ENCODE measurements at places on chromosomes 12 and 14.

DNA sequence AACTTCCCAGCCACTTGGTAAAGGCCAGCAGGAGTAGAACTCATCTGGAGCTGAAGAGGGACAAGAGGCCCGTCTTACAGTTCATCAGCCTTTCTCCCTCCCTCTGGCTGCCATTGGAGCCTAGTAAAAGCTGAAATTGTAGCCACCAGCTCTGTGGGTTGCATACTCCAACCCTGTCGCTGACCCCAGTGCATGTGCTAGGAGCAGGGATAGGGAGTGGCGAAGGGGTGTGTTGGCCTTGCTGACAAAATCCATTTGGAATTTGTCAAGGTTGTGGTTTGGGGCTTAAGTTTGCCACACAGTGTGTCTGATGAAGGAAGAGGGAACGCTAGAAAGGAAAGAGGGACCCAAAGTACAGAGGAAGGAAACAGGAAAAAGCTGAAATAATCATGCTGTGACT, 4.0 kb upstream of the ARF3 start:
- DNase-seq = no peak

DNA sequence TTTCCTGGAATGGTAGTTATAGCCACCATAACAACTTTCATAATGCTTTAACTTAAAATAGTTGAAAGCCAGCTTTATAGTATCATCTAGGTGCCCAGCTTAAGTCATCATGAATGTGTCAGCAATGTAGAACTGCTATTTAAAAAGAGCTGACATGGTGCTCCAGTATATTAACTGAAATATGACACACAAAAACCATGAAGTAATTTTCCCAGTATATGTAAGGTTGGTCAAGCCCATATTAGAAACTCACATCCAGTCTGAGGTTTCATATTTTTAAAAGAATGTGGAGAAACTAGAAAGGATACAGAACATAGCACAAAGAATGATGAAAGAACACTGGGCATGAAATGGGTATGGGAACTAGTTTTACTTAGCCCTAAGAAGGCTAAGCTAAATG, 121.3 kb upstream of the KRAS start:
- DNase-seq = no peak

GRCh38 chr12:32159925-32160324, 53.3 kb downstream of the BICD1 start:
- DNase-seq = no peak

- no peak for DNase-seq
Measured at GRCh38 chr12:19220852-19221466, 91.4 kb downstream of the PLEKHA5 start.

- no peak for DNase-seq
Measured at GRCh38 chr14:104332634-104333270, 194.4 kb downstream of the KIF26A start.

- DNase-seq = no peak
Measured at GRCh38 chr14:38310420-38310995, 54.6 kb upstream of the CLEC14A start.

DNA sequence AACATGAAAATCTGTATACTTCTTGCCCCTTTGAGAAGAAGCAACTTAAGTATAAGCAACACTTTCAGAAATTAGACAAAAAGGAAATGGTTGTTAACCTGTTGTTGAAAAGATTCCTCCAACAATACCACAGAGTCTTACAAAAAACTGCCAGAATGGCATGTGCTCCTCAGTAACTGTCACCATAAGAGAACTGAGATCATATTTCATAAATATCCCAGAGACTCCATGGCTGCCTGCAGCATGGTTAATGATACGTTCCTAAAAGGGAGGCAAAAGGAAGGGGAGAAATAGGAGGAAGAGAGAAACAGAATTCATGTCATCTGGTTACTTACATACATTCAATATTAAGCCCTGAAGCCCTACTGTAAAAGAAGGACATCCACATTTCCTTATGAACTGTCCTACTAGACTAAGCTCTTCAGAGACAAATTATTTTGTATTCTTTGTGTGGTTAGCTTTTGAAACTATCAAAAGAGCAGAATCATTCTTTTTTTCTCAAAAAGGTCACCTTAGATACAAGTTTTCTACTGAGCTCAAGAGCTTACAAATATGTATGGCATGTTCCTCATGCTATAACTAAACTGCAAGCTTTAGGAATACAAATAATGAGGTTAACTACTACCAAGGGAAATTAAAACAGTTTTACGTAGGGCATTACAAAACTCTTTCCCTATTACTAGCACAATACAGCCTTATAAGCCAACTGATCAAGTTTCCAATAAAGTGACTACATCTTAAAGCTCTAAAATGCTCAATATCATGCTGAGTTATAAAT, 37.8 kb downstream of the ERGIC2 start:
- DNase-seq = no peak

DNA sequence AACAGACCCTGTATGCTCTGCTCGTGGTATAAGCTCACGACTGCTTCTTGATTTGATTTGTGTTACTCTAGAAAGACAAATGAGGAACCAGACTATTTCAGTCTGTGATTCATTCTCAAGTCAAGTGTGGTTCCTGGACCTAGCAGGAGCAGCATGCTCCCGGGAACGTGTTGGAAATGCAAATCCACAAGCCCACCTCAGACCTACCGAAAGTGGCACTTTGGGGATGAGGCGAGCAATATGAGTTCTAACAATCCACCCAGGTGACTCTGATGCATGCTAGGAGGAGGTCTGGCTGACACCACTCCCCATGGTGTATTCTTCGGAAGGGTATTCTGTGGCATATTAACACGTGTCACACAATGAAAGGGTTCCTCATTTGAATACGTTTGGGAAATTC, 59.5 kb upstream of the TMX1 start:
- no peak for DNase-seq

- no peak for DNase-seq
Measured at GRCh38 chr14:38127356-38127755, 80.3 kb upstream of the SSTR1 start.

DNA sequence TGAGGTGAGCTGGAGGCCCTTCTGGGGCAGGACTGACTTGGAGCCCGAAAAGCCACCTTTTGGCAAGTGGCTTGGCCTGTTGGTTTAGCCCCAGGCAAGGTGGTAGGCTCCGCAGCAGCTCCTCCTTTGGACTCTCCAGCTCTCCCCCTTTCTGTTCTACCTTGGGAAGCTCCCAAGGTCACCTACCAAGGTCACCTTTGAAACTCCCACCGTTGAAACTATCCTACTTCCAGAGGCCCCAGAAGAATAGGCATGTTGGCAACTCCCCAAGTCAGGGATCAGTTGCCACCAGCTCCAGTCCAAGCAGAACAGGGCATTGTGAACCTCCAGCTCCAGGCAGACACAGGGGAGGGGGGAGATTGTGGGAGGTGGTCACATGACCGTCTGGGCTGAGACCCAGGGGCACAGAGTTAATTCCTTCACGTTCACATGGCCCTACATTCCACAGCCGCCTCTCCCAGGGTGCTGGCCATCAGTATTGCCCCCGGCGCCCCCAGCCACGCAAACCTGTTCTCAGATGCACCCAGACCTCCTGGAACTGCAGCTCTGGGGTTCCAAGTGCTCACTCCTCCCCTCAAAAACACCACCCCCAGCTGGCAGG, 14.4 kb downstream of the IRF2BPL start:
- DNase-seq = no peak

DNA sequence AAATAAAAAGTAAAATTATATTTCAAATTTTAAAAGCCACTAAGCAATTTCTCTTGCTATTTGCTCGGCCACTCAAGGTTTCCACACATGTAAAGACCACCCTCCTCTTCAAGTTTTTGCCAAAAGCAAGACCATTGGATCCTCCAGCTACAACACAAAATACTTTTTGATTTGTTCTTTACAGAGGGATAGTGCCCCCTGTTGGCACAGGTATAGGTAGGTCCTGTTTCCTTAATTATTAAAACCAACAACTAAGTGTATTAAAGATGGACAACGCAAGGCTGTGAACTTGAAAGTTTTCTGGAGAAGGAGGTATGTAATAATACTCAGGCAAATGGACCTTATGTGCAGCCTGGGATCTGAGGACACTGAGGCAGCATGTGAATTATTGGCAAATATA, 23.8 kb downstream of the ATP6V1D start:
- DNase-seq = peak; percentile 15

DNA sequence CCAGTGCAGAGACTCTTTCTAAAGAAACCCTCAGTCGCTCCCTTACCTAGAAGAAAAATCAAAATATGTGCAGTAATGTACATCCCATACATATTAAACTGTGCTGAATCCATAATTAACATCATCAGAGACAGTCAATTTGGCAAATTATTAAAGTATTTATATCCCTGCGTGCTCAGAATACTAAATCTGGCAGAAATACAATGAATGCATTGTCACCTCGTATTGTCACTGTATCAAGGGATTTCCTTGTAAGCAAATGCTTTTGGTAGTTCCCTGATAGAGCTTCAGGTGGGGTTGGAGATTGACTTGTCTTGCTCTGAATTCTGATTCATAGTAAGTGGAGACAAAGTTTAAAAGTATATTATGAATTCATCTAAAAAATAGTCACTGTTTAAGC, 319.1 kb downstream of the PPFIA2 start:
- DNase-seq = no peak

GRCh38 chr12:26195641-26196420, 458 bp downstream of the SSPN start:
- DNase-seq = no peak
